Activated CD4-positive, alpha-beta memory T cell treated with anti-CD3 and anti-CD28 coated beads, Interleukin-2, amount 10 ng/mL, durations not matched to agents 7 days and 5 days (primary cell): ENCODE measurements at places on chromosomes 6 and 20. TPM values are rescaled to one million over a fixed set of nuclear protein-coding genes. Genes with fewer than 3 reads are reported as not detected.

Gene RBM24
- not detected for total RNA-seq

Gene GSTA4
- total RNA-seq, result 13.0 TPM

Gene C6orf132
- 0.05 TPM for total RNA-seq

DNA sequence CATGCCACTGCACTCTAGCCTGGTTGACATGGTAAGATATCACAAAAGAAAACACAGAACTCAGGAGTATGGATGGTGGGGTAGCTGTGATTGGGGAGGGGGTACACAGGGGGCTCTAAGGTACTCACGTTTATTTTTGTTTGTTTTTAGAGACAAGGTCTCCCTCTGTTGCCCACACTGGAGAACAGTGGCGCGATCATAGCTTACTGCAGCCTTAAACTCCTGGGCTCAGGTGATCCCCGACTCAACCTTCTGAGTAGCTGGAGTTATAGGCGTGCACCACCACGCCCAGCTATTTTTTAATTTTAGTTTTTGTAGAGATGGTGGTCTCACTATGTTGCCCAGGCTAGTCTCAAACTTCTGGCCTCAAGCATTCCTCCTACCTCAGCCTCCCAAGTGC is 29.3 kb downstream of the BCL2L1 start:
- no peak for DNase-seq

- no peak for DNase-seq
Observed at GRCh38 chr20:12276011-12276673, 358.4 kb downstream of the BTBD3 start.

- no peak for DNase-seq
Observed at GRCh38 chr6:55868771-55869479, 6.5 kb downstream of the BMP5 start.

DNA sequence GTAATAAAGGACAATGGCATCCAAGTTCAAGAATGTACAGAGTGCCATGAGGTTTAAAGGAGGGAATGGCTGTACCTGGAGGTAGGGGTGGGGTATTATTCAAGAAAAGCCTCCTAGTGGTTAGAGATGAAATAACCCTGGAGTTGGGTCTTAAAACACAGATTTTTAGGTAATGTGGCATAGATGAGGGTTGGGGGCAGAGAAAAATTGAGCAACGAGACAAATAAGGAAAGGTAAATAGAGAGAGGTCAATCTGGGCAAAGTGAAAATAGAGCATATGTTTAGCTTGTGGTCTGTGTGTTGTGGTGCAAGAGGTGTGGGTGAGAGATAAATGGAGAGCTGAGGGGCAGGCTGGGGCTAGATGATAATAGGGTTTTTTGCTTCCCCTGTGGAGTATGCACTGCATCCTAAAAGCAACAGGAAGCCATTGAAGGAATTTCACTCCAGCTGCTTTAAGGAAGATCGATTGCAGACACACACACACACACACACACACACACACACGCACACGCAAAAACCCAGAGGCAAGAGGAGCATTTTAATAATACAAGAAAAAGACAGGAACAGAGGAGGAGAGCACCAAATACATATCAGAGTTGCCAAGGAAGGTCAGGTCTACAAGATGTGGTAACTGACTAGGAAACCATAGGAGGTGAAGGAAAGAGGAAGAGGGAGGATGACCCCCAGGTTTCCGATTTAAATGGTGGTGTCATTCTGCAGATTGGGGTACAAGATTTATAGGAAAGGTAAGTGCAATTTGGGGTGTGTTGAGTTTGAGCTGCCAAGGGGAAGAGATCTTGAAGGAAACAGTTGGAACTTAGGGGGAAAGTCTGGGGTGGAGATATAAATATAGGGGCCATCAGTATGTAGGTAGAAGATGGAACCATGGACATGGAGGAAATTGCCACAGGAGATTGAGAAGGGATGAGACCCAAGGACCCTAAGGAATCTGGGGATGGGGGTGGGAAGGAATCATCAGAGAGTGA is 31.3 kb upstream of the ADGRF1 start:
- no peak for DNase-seq

GRCh38 chr6:35993150-35993549 is 31.3 kb downstream of the SLC26A8 start:
- no peak for DNase-seq

DNA sequence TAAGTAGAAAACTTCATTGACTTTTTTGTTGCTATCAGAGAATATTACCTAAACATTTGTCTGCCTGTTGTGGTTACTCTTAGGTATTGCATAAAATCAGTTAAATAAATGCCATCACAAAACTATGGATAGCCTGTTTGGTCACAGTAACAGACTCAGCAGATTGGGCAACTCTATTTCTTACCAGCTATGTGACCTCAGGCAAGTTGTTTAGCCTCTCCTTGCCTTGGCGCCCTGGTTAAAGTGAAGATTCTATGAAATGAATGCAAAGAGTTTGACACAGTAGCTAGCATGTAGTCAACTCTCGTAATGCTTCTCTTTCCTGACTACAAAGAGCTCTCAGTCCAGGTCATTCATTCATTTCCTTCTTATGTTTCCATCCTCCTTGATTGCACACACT is 82.5 kb upstream of the ID4 start:
- DNase-seq, result no peak

- DNase-seq, result no peak
Observed at GRCh38 chr6:16723402-16723801, 37.9 kb downstream of the ATXN1 start.

- no peak for DNase-seq
Observed at GRCh38 chr20:41428285-41428684, 61.7 kb upstream of the EMILIN3 start.

DNA sequence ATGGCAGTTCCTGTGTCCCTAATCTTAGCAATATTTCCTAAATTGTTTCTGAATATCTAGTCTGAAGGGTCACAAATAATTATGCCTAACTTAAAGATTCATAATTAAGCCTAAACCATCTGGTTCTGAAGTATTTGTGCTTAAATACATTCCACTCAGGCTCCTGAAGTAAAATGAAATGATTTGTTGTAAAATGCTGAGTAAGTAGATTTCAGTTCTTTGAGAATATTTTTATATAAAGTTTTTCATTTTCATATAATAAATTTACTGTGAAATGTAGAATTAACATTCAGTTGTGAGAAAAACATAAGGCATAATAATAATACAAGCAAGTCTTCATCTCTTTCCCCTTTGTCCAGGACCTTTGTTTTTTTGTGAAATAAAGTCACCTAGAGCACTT is 330.6 kb upstream of the IMPG1 start:
- no peak for DNase-seq
